ENCODE measurements at places on chromosomes 2 and 18. TPM values are rescaled to one million over a fixed set of nuclear protein-coding genes. Genes with fewer than 3 reads are reported as not detected.

The MPP4 gene
- total RNA-seq: not detected

The NEURL3 gene
- not detected for total RNA-seq

- DNase-seq: no peak
- no peaks in the 10 kb centered on the region for H3K27me3 ChIP-seq
- H3K4me3 ChIP-seq: no peak overlapping the region
- H3K4me1 ChIP-seq: no peaks in the 10 kb centered on the region
Observed at GRCh38 chr2:27655155-27655951, 8.1 kb downstream of the SUPT7L start.

DNA sequence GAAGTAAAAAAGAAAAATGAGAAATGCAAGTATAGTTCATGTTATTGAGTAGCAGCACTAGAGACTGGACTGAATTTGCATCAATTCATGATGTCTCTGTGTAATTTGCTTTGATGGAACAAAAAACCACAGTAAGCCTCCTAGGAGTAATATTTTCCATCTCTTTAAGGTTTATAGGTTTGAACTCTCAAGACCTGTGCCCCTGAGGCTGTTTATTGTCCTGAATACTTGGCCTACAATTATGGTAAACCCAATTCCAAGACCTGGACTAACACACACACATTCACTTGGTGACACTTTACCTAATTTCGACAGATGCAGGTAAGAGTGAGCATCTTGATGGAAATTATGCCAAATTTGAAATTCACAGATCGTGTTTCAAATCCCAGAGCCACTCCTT, 71.8 kb upstream of the ZNF521 start:
- no peak for DNase-seq
- H3K4me1 ChIP-seq: no peaks in the 10 kb centered on the region
- no peak overlapping the region for H3K27ac ChIP-seq

- no peaks in the 10 kb centered on the region for H3K27me3 ChIP-seq
- H3K4me1 ChIP-seq: no peaks in the 10 kb centered on the region
- no peak overlapping the region for H3K4me3 ChIP-seq
Observed at GRCh38 chr2:78132391-78133370, 610.5 kb upstream of the LRRTM4 start.

DNA sequence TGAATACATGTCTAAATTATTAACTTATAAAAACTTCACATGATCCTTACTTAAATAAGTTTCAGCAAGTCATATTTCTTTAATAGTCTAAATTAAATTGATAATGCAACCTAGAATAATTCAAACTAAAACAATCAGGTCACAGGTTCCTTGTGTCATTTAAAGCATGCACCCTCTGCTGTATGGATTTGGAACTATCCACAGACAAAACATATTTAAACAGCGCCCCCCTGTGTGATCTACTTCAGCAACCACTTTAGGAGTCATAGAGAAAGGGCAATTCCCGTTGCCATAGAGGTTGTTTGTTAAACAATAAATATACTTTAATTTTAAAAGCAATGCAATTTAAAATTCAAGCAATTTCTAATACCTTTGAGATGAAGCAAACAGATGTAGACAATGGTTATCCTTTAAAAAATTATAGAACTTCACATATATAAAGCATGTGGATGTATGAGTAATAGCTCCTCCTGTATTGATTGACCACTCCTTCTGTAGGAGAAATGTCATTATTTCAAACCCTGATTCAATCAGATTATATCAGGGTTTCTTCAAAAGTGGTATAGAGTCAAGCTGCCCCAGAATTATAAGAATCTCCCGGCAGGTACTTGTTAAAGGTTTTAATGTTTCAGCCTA, 21.2 kb downstream of the GRB14 start:
- H3K36me3 ChIP-seq: no peaks in the 10 kb centered on the region
- no peaks in the 10 kb centered on the region for H3K27me3 ChIP-seq
- no peak for DNase-seq
- H3K4me1 ChIP-seq: no peaks in the 10 kb centered on the region

- H3K27me3 ChIP-seq: no peaks in the 10 kb centered on the region
- no peak overlapping the region for H3K4me3 ChIP-seq
- no peak for DNase-seq
- no peak overlapping the region for H3K27ac ChIP-seq
Observed at GRCh38 chr2:69567157-69567908, 76.2 kb downstream of the AAK1 start.

DNA sequence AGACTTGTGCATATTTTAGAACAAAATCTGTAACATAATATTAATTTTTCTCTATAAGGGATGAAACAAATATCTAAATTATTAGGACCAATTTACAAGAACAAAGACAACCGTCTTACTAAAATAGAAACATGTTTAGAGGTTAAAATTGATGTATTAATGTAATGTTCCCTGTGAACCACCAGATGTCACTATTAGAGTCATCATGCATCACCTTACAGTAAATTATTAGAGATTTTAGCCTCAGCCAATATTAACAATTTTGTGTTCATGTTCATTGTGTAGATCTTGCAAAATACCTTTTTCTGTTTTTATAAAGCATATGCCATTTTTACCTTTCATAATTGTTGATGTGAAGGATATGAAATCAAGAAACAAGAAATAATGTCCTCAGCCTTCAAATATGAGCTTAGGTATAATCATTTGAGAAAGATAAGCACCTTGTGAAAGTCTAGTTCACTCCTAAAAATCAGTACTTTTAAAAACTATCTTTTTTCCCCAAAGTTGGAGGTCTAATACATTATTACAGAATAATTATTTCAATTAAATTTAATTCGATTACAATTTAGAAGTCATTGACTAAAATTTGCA, 344.3 kb upstream of the KCNH7 start:
- no peak overlapping the region for H3K4me3 ChIP-seq
- H3K27ac ChIP-seq: no peak overlapping the region
- H3K36me3 ChIP-seq: no peaks in the 10 kb centered on the region
- DNase-seq: no peak

DNA sequence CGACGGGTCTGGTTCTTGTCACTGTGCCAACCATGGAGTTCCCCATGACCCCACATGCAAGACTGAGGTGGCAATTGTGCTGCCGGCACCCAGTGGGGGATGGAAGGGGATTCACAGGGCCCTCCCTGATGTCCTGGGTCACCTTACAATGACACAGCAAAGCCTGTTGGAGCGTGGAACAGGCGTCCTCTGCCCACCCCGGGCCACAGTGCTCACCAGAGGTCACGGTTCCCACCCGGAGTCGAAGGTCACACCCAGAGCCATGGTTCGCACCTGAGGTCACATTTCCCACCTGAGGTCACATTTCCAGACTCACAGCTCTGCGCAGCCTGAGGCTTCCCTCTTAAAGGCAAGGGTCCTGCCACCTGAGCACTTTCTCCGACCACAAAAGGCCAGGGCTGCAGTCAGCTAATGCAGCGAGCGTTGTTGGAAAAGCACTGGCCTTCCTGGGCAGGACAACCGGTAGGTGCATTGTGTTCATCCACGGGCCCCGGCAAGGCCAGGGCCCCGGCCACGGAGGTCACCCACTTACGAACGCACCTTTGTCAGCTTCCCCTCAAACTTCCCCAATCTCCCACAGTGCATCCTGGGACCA, 24.0 kb downstream of the KIF1A start:
- DNase-seq: no peak
- no peak overlapping the region for H3K4me3 ChIP-seq
- no peaks in the 10 kb centered on the region for H3K36me3 ChIP-seq

DNA sequence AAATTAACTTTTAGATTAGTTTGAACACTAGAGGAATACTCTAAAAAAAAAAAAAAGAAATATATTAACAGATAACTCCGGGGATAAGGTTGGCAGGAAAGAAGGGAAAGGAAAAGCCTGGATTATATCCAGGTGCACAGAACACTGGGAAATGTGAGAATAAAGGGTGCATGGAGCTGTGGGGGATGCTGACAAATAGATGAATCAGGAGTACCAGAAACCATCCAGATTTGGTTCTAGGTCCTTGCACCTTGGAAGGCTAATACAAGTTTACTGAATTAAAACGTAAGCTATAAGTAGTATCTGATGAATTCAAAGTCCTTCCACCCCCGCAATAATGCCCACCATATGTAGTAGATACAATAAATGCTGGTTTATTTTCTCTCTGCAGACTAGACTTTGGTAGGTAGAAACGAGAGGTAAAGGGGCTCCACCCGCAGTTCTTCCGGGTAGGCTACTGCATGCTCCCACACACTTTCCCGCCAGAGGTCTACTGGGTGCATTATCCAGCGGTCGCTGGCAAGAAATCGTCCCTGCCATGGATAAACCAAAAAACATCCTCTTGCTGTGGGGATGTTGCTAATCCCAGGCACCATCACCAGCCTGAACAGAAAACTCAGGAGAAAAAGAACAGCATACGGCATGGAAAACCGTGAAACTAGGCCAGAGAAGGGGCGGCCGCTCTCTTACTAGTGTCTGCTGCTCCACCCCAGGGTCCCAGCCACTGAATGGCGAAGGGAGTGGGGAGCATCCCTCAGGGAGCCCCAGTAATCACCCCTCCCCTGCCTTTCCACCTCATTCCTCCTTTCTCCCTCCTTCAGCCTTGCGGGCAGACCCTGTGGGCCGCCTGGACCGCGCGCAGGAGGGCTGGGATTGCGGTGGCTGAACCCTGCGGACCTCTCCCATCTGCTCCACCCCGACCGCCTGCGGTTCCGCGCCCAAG, 1.5 kb downstream of the CNRIP1 start:
- H3K4me1 ChIP-seq: peaks cover 16% of the 10 kb centered on the region
- no peak for DNase-seq
- no peak overlapping the region for H3K27ac ChIP-seq

DNA sequence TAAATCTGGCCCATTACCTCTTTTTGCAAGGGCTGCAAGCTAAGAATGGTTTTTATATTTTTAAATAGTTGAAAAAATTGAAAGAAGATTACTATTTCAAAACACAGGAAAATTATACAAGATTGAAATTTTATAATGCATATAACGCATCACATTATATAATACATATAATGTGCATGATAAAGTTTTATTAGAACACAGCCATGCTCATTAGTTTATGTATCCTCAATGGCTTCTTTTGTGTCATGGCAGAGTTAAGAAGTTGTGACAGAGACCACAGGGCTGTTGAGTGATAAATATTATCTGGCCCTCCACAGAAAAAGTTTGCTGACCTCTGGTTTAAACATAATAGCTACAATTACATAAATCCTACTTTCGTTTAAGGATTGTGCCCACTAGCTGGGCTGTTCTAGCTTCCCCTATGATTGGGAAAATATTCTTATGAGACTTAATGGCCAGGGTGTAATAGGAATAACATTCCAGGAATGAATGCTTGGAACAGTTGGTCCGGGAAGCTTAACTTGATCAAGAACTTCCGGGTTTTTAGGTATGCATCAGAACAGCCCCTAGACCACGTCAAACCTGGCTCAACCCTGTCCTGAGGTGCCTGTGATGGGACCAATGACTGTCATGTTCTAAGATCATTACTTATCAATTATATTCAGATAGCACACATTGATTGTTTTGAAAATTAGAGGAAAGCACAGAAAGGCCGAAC, 98.7 kb upstream of the LPIN2 start:
- DNase-seq: no peak
- H3K27me3 ChIP-seq: no peaks in the 10 kb centered on the region
- no peak overlapping the region for H3K27ac ChIP-seq
- no peak overlapping the region for H3K4me3 ChIP-seq
- H3K4me1 ChIP-seq: no peaks in the 10 kb centered on the region
- no peaks in the 10 kb centered on the region for H3K36me3 ChIP-seq
